ENCODE measurements at places on chromosomes 12 and 14.

- DNase-seq, result no peak
Observed at GRCh38 chr12:6987956-6988553, 17.3 kb downstream of the EMG1 start.

DNA sequence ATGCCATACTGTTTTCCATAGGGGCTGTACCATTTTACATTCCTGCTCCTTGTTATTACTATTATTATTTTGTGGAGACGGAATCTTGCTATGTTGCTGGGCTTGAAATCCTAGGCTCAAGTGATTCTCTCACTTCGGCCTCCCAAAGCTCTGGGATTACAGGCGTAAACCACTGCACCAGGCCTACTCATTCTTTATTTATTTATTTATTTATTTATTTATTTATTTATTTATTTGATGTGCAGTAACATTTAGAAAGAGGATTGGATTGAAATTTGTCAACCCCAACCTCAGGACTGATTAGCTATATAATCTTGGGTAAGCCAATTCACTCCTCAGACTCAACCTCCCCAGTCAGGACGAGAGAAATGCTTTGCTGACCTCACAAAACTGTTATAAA, 107.9 kb downstream of the VEZT start:
- no peak for DNase-seq

GRCh38 chr12:89731089-89731488, 22.5 kb upstream of the ATP2B1 start:
- DNase-seq, result no peak

- DNase-seq, result no peak
Observed at GRCh38 chr12:122852336-122853275, 17.3 kb downstream of the HIP1R start.

DNA sequence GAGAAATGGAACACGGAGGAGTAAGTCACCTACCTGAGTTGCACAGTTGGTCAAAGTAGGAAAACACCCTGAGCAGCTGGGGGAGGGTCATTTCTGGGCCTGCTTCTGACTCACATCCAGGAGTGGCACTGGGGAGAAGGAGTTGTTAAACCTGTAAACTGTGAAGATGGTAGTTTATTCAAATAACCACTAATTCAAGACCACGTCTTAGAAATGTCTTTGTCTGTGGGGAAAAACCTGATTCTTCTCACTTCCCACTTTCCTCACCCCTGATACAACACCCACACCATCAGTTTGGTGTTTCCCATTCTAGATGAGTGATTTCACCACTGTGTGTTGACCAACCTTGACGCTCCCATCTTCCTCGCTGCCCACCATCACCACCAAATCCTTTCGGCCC, 207.1 kb downstream of the ANO4 start:
- DNase-seq, result no peak

- DNase-seq, result no peak
Observed at GRCh38 chr12:58895053-58895452, 25.3 kb downstream of the LRIG3 start.

DNA sequence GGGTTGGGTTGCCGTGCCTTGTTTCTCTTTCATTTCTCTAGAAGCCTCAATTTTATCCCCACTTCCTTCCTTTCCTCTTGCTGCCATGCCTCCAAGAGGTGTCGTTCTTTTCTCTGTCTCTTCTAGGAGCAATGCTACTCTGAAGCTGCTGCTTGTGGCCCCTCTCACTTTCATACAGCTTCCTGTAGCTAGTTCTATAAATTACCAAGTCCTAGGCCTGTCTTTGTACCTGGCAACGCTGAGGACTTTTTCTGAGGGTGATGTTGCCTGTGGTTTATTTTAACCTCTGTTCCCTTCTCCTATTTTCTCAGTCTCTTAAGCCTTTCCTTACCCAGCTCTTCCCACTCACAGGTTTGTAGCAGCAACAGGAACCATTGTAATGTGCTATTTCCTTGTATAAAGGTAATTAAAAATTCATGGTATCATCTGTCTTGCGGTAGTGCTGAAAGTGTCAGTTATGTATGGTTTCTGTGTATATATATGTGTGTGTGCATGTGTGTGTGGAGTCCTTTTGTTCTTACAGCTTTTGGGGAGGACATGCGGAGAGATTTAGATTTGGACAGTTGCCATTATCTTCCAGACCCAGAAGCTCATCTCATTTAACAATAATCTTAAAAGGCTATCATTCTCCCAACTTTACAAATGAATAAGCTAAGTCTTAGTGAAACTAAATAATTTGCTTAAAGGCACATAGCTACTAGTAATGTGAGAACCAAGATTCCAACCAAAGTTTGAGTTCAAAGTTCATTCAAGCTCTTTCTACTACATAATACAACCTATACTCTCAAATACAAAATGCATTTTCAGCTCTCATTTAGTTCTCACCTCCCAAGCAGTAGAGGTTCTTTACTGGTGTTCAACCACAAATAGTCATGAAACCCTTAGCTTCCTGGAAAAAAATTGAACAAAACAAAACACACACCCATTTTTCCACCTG, 43.8 kb downstream of the DDHD1 start:
- DNase-seq, result peak; percentile 38

DNA sequence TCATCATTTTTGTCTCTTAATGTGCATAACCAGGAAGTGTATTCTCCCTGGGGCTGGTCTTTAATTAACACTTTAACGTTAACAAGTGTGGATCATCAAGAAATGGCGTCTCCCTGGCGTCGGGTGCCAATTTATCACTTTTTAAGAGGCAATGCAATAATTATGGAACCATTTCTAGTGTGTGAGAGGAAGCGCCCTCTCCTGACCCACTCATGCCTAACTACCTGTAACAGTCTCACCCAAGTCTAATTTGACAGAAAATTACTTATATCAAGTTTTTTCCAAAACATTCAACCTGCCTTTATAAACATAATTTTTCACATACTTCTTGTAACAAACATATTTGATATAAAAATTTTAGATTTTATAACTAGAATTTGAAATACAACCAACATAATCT, 905.3 kb upstream of the MDGA2 start:
- no peak for DNase-seq

- DNase-seq, result no peak
Observed at GRCh38 chr12:106878804-106879203, 76.9 kb upstream of the TMEM263 start.

DNA sequence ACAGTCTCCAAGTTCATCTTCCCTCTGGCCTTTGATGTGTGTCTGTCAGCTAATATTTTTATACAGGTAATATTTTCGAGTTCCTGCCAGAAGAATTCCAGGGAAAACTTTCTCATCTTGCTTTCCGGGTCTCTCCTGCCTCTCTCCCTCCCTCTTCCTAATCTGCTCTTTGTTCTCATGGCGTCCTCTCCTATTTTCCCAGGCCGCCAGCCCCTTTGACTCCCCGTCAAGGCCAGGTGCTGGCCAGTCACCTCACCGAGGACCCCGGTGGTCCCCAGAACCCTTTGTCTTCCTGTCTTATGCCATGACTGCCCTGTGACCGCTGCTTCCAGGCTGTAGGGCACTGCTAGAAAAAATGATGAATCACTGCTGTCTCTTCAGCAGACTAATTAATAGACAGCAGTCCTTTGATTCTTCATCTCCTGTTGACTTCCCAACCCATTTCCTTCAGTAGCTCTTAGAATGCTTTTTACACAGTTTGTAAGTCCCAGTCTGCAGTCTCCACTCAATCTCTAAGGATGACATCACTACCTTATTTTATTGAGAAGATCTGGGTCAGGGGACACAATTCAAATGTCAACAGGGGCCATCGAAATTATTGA, 40.7 kb downstream of the PPFIBP1 start:
- DNase-seq, result no peak

DNA sequence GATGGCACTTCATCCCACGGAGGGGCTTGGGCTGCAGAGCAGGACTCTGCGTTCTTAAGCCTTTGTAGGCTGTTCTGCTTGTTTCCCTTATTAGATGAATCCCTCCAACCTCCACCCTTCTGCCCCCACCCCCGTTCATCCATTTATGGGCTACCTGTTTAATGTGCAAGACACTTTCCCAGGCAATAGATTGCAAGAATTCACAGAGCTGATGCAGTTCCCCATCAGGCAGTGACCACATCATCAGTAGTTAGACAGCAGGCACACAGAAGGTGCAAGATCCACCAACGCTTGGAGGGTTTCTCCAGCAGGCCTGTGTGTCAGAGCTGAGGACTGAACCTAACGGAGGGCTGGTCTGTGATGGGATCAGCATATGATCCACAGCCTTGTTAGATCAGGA, 1.2 kb upstream of the C1R start:
- no peak for DNase-seq

DNA sequence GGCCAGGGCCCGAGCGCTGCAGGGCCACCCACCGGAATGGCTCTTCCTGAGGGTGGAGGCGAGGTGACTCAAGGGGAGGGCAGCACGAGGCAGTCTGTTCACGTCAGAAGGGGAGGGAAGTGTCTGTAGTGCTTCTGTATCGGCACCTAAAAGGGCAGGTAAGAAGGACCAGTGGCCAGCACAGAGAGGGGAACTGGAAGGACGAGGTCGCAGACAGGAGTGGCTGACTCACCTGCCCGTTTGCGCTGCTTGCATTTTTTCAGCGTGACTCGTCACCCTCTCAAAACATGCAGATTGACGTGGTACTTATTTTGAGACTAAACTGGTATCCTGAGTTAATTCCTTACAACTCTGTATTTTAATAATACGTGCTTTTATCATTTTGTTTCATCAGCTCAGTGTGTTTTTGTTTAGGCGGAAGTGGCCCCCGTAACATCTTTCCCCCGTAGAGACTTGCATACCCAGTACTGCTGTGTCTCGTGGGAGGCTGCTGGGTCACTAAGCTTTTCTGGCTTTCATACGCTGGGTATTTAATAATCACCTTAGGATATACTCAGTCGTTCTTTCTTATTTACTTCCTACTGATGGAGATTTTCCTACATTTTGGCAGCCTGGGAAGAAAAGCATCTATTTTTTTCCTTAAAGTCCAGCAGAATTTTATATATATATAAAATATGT, 26.4 kb downstream of the SFSWAP start:
- DNase-seq, result no peak
